ENCODE measurements at places on chromosomes 5 and 9.

DNA sequence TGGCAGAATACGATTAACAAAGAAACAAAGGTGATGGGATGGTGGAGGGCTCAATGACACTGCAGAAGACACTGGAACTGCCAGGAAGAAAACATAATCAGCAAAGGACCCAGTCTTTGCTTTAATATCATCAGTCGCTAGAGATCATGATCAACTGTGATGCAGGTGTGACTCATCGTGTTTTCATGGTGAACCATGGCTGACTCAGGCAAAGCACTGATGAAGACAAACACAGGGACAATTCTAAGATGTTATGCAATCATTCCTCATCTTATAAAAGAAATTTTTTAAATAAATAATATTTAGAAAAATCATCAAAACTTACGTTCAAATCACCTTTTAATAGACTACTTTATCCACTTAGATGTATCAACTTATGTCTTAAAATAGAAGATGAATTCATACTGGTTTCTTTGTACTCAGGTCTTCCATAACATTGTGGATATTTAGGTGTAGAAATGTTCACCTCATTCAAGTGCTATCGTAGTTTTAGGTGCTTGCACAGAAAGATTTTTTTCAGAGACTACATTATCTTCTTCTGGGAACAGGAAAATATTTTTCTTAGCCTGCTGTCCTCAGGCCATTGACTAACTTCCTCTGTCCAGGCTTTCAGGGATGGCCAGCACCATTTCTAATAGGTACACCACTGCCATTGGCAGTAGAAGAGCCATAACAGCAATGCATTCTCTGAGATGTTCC is 673.4 kb upstream of the MEF2C start:
- no peak for DNase-seq

GRCh38 chr5:155831491-155831890 is 495.5 kb upstream of the SGCD start:
- DNase-seq = no peak

DNA sequence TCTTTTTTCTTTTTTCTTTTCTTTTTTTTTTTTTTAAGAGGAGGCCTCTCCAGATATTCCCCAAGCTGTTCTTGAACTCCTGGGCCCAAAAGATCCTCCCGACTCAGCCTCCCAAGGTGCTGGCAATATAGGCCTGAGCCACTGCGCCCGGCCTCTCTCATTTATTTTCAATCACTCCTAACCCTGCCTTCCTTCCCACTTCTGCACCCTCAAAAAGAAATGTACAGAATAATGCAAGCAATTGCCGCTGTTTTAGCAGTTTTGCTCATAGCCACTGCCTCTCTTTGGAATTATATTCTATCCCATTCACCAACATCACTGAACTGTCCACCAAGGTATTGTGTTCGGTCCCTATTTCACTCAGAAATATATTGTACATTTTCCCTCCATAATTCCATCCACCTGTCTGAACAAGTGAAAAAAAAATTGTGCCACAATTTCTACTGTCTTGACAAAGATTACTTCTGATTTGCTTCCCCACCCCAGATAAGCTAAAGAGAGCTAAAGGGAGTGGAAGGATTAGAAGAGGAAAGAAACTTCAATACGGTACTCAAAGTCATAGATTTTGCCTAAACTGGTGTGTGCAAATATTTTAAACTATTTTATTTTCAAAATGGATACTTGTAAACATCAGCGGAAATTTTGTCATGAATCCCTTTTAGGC is 1.9 kb downstream of the FNBP1 start:
- no peak for DNase-seq

DNA sequence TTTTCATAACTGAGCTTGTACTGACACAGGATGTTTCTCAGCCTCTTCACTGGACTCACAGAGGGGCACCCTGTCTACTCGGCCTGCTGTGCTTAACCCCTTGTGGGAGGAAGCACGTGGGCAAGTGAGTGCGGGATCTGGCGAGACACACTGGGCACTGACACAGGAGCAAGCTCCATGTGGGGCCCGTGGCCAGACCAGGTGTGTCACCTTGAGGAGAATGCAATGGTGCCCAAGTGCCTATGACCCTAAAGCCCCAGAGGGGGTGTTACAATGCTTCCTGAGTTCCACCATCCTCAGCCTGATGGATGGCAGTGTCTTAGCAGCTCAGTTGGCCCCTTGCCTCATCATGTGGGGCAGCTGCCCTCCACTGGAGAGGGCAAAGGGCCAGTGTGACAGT is 128.9 kb downstream of the ALDH1A1 start:
- DNase-seq = no peak

- no peak for DNase-seq
These were observed 69.6 kb downstream of the GABBR2 start for GRCh38 chr9:98639133-98639532.

- no peak for DNase-seq
These were observed 182.2 kb downstream of the AOPEP start for GRCh38 chr9:94908583-94909249.

DNA sequence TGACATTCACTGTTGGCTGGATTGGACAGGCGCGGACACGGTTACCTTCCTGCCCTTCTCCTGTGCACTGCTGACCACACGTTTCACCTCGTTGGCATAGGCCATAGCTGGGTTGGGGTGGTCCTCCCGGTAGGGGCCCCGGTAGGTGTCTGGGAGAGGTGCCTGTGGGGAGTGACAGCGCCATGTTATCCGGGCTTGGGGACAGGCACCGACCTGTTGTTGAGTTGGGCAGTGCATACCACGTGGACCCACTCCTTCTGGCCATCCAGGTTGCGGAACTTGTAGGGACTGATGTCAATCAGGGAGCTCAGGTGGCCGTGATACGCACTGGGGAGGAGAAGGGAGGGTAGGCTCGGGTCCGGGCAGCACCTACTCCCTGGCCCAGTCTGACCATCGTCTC is 8.2 kb downstream of the PHYKPL start:
- DNase-seq = no peak

GRCh38 chr9:134325096-134325812 is 1.0 kb upstream of the RXRA start:
- DNase-seq = no peak

- DNase-seq = no peak
These were observed 27.1 kb upstream of the ZNF462 start for GRCh38 chr9:106835840-106836239.

GRCh38 chr5:151162776-151163175 is 5.2 kb upstream of the ANXA6 start:
- no peak for DNase-seq

- no peak for DNase-seq
These were observed 54.7 kb downstream of the ANGPTL2 start for GRCh38 chr9:127067603-127068220.

- DNase-seq = no peak
These were observed 15.7 kb downstream of the FER start for GRCh38 chr5:108763222-108763916.

DNA sequence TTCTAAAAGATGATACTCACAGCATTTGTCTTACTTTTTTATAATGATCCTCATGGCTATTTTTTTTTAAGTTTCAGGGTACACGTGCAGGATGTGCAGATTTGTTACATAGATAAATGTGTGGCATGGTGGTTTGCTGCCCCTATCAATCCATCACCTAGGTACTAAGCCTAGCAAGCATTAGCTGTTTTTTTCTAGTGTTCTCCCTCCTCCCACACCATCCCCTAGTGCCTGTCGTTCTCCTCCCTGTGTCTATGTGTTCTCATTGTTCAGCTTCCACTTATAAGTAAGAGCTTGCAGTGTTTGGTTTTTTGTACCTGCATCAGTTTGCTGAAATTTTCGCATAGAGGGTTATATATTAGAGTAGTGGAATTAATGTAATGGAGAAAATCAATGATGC is 189.1 kb upstream of the CDH12 start:
- no peak for DNase-seq

DNA sequence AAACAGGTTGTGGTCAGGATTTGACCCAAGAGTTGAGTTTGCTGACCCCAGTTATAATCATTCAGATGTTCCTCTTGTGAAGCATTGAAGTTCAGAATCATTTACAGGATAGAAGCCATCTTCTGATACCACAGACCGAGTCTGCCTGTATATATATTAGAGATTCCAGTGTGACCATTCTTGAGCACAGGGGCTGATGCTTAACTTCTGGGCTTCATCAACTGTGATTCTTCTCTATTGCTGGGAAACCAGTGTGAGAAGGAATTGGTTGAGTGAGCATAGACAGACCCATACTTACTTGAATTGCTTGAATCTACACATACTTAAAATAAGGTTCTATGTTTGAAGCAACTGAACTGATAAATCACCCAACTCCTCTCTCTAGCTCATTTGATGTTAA is 27.9 kb upstream of the PCAT7 start:
- DNase-seq = no peak
